ENCODE measurements at places on chromosomes 5 and 9. TPM values are rescaled to one million over a fixed set of nuclear protein-coding genes. Genes with fewer than 3 reads are reported as not detected.

The SERF1A gene
- 2.8 TPM for total RNA-seq

The PTCH1 gene
- 5.9 TPM for total RNA-seq

The SPATA31A3 gene
- not detected for total RNA-seq

The MARCHF3 gene
- 11.6 TPM for total RNA-seq

The ADRB2 gene
- total RNA-seq = 1.4 TPM

The PCDHB16 gene
- total RNA-seq = 2.1 TPM

The SLC25A2 gene
- total RNA-seq = 0.22 TPM

The PCDHB8 gene
- 0.80 TPM for total RNA-seq

The GABRP gene
- 0.13 TPM for total RNA-seq

The CDC25C gene
- 4.0 TPM for total RNA-seq

The PGM5 gene
- 61.0 TPM for total RNA-seq

The KLHL3 gene
- 3.6 TPM for total RNA-seq

Data from muscle of leg (tissue), 16 donors.